CD4-positive, alpha-beta T cell treated with Interleukin-4 for 1 hour (primary cell): ENCODE measurements at places on chromosomes 5 and 9.

DNA sequence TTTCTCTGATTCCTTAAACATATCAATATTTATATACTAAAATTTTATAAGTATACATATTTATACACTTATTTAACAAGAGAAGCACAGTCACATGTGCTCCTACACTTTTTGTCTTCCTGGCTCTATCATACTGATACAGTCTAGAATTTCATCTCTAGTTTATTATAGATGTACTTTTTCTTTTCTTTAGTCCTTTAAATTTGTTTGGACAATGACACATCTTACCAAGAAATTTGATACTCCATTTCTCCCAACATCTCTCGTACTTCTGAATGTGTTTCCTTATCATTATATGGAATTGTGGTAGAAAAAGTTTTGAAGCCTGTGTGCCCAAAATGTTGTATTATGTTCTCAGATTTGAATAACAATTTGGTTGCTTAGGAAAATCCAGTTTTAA is 104.6 kb downstream of the DMRT2 start:
- DNase-seq, result no peak

GRCh38 chr9:135971892-135972291 is 10.7 kb upstream of the UBAC1 start:
- DNase-seq, result peak; percentile 40

GRCh38 chr5:153655201-153655510 is 164.7 kb downstream of the GRIA1 start:
- DNase-seq, result no peak

- DNase-seq, result no peak
These were observed 51.1 kb downstream of the GNA14 start for GRCh38 chr9:77597057-77597456.

DNA sequence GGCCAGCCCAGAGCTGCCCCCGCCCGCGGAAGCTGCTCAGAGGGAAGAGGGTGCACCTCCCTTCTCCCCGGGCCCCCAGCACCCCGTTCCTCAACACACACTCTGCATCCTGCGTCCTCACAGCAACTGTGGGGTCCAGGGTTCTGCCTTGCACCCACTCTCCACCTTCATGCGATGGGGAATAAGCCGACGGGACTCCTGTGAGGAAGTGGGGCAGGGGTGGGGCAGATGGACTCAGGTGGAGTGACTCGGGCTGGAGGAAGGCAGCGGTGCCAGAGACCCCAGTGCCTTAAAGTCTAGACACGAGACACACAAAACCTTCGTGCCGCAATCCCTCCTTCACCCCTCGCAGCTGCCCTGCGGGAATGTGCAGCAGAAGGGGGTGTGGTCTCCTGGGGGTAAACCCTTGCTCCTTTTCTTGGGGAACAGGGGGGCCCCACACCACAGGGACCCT is 8.6 kb downstream of the BRD3 start:
- no peak for DNase-seq

DNA sequence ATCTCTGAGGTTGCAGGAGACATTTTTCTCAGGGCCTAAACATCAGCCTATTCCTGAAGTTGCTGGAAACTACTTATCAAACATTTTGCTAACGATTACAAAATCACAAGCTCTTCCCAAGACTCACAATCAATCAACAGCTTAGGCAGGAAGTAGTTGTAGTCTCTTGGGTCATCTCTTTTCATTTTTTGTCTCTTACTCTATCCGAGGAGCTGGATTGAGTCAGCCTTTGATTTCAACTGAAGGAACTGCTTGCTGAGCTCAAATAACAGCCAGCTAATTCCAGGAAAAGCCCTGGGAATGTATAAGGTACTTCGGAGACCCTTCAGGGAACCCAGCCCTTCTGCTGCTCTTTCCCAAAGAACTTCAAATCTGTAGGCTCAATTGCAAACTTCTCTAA is 398.9 kb downstream of the PLK2 start:
- DNase-seq, result no peak

GRCh38 chr9:135887021-135887507 is 20.3 kb downstream of the CAMSAP1 start:
- no peak for DNase-seq

- DNase-seq, result no peak
These were observed 56.7 kb upstream of the RETREG1 start for GRCh38 chr5:16673241-16674201.

- DNase-seq, result peak; percentile 30
These were observed 1.5 kb downstream of the RASGRF2 start for GRCh38 chr5:80961376-80962281.

GRCh38 chr5:6464441-6464840 is 15.8 kb downstream of the UBE2QL1 start:
- no peak for DNase-seq

DNA sequence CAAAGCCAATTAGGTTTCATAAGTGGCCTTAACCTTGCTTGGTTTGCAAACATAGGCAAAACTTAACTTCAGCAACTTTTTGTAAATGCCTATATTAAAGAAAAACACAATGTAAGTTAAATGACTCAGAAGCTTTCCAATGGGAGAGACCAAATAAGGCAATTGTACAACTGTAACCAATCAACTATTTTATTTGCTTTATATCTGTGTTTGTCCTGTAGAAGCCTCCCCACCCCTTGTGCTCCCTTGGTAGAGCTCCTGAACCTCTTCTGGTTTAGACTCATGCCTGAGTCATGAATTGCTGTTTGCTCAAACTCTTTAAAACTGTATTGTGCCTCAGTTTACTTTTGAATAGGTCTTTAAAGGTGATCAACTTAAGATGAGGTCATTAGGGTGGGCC is 3.0 kb upstream of the C1QTNF3 start:
- no peak for DNase-seq

DNA sequence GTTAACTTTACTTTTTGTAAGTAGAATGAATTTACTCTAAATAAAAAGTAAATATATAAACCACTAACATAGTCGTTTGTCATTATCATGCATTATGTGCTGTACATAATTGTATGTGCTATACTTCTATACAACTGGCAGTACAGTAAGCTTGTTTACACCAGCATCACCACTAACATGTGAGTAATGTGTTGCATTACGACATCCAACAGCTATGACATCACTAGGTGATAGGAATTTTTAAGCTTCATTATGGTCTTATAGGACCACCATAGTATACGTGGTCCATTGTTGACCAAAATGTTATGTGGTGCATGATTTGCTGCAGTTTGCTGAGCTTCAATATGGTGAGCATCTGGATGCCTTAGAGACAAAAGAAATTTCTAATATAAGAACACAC is 819.1 kb upstream of the GRAMD2B start:
- DNase-seq, result no peak

DNA sequence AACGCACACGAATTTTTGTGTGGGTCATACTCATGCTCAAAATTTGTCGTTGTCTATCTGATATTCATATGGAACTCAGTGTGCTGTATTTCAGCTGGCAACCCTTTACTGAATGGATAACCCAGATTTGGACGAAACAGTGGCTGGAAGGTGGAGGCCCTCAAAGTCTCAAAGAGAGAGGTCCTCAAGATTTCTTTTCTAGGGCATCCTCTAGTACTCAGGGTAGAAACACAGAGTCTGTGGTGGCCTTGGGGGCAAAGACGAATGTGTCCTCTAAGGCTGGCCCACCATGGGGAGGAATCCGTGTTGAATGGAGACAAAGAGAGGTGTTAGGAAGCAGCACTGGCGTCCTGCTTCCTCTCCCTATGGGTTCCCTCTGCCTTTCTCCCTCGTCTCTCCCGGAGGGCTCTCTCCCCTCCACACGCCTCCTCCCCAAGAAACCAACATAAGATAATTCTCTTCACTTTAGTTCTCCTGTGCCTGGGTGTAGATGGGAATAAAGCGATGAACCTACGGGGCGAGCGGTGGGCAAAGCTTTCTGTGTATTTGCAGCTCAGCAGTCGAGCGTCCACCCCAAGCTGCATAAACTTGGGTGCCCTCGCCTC is 333.7 kb downstream of the CWC27 start:
- DNase-seq, result no peak

- no peak for DNase-seq
These were observed 26.7 kb downstream of the APBA1 start for GRCh38 chr9:69645488-69645887.

GRCh38 chr5:166926138-166926537 is 1365.3 kb upstream of the WWC1 start:
- no peak for DNase-seq

DNA sequence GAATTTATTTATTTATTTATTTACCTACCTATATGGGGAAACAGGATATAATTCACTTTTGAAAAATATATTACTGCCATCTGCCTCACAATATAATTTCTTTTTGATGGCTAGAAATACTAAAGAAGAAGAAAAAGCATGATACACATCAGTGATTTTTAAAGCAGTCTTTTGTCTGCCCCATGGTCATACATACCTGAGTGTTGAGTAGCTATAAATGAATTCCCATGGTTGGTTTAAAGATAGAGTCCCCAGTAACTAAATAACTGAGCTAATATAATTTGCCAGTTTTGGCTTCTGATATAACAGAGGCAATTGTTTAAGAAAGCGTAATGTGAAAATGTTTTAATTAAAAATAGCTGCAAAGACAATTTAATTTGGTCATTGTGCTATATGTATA is 447.8 kb downstream of the PDE4D start:
- DNase-seq, result no peak

GRCh38 chr5:76874088-76874581 is 24.3 kb downstream of the S100Z start:
- no peak for DNase-seq

GRCh38 chr5:16862777-16863176 is 73.3 kb downstream of the MYO10 start:
- DNase-seq, result no peak

DNA sequence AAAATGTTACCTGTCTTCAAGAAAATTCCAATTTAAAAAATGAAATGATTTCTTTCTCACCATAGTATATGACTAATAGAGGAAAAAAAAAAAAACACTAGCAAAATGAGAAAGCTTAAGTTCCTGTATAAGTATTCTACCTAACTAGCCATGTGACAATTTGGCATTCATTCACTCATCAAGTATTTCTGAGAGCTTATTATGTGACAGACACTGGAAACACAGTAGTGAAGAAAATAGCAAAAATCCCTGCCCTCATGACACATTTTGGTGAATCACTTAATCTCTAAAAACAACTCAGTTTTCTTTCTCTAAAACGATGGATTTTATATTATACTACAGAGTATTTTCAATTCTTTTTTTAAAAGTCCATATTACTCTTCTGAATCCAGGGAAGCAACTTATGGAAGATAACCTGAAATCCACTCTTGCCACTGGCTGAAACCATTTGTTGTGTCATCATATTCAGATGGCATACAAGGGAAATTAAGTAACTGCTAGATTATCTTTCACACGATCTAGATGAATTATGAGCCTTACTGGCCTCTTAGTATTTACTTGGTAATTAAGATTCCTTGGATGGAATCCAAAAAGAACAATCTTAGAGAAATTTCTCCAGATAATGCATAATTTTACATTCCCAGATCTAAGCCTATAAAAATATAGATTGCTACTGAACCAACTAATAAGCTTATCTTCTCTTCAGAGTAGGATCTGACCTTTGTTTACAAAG is 5.5 kb downstream of the PTBP3 start:
- no peak for DNase-seq

DNA sequence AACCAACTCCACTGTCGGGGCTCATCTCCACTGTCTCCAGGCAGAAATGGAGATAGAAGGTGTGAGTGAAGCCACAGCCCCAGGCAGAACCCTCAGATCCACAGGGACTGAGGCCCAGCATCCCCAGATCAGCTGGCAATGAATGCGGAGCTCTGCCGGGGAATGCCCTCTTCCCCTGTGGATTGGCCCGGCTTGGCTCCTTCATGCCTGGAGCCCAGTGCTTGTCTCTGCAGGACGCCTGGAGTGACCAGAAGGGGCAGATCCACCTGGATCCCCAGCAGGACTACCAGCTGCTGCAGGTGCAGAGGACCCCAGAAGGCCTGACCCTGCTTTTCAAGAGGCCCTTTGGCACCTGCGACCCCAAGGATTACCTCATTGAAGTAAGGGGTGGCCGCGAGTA is 3.5 kb downstream of the DBH start:
- no peak for DNase-seq
